Non-pigmented ciliary epithelial cell (primary cell): ENCODE measurements at places on chromosomes 12 and 14.

DNA sequence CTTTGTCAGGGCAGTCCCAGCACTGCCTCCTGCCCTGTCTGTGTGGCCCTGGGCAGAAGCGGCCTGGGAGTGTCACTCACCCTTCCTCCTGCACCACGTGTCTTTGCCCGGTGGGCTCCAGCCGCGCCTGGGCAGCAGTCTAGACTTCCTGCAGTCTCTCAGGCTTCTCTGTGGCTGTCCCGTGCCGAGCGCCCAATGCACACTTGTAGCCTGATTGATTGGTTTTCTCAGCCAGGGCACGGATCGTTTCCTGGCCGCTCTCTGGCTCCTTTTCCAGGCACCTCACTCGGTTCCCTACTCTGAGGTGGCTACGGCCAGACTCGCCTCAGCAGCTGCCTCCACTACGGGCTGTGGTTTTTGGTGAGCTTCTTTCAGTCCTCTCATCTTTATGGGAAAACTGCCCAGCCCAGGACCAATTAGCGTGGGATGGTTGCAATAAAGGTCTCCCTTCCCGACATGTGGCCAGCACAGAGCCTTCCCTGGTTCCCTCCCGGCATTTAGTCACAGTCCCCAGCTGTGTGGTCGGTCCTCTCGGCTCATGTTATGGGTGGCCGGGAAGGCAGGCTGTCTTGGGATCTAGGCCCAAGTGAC lies 133.1 kb downstream of the CACNA1C start:
- no peak for DNase-seq

- DNase-seq = no peak
These were observed 50.5 kb upstream of the TMED10 start for GRCh38 chr14:75226755-75227544.

DNA sequence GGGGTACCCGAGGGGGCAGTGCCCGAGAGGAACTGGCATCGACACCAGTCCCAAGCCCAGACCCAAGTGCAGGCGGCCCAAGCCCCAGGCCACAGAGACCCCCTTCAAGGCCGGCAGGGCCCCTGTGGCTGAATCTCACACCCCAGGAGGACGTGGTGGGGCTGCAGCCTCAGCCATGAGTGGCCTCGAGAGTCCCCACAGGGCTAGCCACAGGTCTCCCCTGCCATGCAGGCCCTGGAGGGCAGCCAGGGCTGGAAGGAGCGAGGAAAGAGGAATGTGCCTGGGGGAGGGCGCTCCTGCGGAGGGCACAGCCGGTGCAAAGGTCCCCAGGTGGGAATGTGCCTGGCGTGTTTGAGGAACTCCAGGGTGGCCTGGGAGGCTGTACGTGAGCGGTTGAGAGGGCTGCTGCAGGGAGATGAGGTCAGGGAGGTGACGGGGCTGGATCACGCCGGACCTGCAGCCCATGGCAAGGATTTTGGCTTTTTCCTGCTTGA lies 86.1 kb downstream of the NCOR2 start:
- no peak for DNase-seq

- no peak for DNase-seq
These were observed 11.9 kb downstream of the TTC9 start for GRCh38 chr14:70653662-70654061.

GRCh38 chr12:102215992-102216691 lies 18.5 kb upstream of the PMCH start:
- DNase-seq = peak; percentile 23

DNA sequence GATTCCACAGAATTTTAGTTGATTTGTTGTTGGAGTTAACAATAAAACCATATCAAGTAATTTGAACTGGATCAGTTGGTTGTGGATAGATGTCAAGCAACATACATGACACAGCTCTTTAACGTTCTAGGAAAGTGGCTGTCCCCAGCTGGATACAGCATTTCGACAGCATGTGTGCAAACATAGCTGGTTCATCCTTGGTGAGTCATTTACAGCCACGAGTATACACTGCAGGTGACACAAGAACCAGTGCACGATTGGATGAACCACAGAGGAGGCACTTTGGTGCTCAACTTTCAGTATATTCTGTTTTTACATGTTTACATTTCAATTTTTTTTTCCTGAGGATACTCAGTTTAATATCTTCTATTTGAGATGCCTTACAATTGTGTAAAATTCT lies 242.4 kb downstream of the TMEM117 start:
- no peak for DNase-seq

DNA sequence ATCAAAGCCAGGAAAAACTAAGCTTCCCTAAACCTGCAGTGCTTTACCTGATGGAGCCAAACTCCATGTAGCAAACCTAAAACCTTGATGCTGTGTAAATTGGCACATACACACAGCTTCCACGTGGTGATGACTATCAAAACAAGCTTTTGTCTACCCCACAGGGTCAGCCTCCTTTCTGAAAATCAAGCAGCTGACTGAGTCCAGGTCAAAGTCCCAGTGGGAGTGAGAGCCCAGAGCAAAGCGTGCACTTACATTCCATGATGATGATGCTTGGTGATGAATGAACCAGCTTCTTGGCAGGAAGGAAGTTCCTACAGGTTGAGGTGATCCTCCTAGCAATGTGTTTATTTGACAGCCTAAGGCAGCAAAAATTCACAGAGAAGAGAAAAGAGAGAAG lies 630.0 kb upstream of the TBX3 start:
- DNase-seq = no peak

DNA sequence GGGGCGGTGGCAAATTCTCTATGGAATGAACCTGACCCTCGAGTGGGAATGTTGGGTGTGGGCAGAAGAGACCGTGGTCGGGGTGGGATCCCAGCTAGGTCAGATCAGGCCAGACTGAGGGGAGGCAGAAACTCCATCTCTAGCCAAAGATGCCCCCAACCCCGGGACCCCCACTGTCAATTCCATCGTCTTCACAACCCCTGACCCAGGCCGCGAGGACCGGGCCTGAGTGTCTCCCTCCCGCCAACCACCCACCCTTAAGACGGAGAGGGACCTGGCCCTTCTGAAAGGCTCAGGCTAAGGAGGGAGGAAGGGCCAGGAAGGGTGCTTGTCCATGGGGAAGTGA lies 760 bp downstream of the PLEKHD1 start:
- DNase-seq = no peak

- peak; percentile 50 for DNase-seq
These were observed 164.3 kb downstream of the GRIP1 start for GRCh38 chr12:66514581-66514980.

GRCh38 chr14:92414690-92415445 lies 91.9 kb downstream of the SLC24A4 start:
- no peak for DNase-seq

DNA sequence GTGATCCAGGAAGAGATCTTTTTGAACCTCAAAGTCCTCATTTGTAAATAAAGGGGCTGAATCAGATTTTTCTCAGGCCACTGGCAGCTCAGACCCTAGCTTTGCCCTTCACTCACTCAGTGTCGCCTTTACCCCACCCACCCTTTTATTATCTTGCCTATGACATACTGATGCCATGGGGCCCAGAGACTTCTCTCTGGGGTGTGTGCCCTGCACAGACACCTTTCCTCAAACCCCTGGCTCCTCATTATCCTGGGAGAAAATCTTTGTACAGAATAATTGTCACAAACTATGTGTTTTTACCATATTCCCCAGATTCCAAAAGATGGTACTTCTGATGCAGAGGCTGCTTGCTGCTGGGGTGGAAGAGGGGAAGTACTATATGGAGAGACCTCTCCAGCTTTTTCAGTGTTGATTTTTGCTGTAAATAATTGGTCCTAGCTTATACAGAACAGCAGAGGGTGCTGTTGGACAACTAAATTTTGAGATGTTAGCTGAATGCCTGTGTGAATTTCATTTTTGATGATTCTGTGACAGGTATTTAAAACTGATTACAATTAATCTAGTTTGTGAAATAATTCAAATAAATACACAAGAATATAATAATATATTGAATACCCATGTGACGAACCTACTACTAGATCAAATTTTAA lies 53.9 kb upstream of the DCD start:
- DNase-seq = peak; percentile 8

DNA sequence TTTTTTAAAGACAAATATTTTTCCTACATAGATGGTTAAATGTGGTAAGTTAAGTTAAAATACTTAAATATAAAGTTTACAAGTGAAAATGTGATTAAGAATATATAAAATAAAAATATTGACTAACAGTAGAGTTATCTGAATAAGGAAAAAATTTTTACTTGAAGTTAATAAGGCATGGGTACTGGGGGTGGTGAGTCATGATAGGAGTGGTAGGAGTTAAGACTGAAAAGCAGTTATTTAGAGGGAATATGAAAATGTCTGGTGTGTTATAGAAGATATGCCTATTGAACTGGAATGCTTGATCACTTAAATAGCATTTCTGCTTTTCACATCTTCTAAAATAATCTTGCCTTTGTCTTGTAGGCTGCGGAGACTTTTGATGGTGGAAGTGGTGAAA lies 68.7 kb downstream of the CCDC91 start:
- DNase-seq = no peak

GRCh38 chr14:71474301-71475265 lies 457.6 kb upstream of the RGS6 start:
- no peak for DNase-seq

GRCh38 chr12:75568393-75568792 lies 57.0 kb upstream of the KRR1 start:
- DNase-seq = no peak

- no peak for DNase-seq
These were observed 3.2 kb upstream of the TCP11L2 start for GRCh38 chr12:106299202-106299774.

DNA sequence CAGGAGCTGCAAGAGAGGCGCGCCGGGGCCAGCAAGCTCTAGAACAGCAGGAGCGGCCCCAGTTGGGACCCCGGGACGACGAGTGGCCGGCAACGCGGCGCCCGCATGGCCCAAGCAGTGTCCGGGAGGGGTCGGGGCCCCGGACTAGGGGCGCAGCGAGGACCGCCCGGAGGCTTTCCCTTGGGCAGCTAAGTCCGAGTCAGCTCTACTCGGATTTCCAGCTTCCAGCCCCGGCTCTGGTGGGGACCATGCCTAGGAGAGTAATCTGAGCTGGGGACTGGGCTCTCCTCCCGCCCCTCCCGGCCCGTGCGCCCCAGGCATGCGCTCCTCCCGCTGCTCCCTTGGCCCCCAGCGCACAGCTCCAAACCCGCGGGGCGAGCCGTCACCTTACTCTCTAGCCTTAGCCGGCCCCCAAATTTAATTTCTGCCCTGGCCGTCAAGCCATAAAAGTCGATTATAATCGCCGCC lies 41.6 kb upstream of the CAPRIN2 start:
- peak; percentile 22 for DNase-seq

- no peak for DNase-seq
These were observed 340.5 kb downstream of the TMTC2 start for GRCh38 chr12:83027021-83027723.

GRCh38 chr14:54867011-54867410 lies 35.6 kb downstream of the GCH1 start:
- no peak for DNase-seq

GRCh38 chr14:58662018-58662417 lies 24.3 kb downstream of the DACT1 start:
- no peak for DNase-seq

- DNase-seq = no peak
These were observed 22.5 kb upstream of the GALNT9 start for GRCh38 chr12:132351751-132352495.

DNA sequence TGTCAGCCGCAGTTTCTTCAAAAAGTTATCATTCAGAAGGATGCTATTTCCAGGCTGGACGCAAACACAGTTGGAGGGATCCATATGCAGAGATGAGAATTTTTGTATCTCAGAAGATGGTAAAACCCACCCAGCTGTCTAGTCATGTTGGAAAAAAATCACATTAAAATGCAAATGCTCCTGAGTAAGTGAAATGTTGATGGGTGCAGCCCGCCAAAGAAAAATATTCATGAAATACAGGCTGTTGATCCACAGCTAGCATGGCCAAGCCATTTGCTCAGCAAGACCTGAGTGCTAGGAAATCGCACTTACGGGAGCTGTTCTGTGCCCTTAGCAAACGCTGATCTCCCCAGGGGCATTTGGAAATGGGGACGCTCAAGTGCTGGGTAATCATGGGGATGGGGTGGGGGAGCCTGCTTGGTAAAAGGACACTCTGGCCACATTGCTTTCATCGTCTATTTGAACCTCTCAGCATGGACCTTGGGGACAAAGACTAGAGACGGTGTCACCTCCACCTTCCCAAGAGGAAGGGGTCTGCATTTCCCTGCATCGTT lies 25.7 kb downstream of the TUNAR start:
- no peak for DNase-seq

- DNase-seq = no peak
These were observed 40.6 kb downstream of the ZDHHC17 start for GRCh38 chr12:76804435-76804976.

GRCh38 chr14:105849933-105850626 lies 323.7 kb downstream of the TMEM121 start:
- DNase-seq = no peak

GRCh38 chr12:109304485-109304884 lies 4.6 kb downstream of the FOXN4 start:
- DNase-seq = no peak

DNA sequence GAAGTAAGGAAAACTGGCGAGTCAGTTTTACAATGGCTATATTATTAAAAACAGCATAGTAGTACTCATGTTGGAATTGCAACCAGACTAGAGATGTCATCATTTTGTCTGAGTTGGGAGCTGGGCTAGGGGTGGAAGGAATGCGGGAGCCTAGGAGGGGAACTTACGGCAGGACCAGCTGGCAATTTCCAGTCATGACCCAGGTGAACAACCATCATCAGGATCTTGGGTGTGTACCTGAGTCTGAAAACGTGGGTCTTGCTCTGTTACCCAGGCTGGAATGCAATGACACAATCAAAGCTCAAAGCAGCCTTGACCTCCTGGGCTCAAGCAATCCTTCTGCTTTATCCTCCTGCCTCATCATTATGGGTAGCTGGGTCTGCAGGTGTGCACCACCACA lies 50.9 kb downstream of the ALG10B start:
- DNase-seq = no peak

DNA sequence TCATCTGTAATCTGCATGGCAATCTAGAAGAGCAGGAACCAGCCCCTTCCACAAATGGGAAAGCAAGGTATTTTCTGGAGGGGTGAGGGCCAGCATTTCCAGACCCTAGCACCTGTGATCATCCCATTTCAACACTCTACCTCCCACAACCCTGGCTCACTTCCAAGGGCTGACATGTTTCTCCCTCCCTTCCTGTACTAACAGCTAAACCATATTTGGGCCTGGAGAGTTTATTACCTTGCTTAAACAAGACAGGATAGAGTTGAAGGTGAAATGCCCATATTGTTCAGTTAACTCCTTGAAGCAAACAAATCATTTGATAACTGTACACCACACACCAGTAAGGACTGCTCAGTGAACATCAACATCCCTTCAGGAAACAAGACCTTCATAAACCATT lies 158.4 kb downstream of the PPM1H start:
- no peak for DNase-seq

GRCh38 chr12:132429946-132430643 lies 59.9 kb upstream of the FBRSL1 start:
- DNase-seq = no peak

DNA sequence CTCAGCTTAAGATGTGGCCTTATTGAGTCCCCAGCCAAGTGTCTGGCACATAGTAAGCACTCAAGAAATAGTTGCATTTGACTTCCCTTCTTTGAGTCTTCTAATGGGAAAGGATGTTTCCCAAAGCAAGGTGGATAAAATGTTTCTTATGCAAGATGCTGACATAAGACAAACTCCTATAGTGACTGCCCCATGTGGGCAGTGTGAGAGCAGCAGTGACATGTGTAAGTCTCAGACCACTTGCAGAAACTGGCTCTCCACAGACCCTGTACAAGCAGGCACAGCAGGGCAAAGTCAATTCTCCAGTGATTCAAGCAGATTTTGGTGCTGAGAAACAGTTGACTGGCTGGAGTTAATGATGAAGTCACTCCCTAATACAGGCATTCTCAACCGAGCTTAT lies 255.3 kb downstream of the ANO2 start:
- no peak for DNase-seq
